ENCODE measurements at places on chromosomes 3 and 15.

DNA sequence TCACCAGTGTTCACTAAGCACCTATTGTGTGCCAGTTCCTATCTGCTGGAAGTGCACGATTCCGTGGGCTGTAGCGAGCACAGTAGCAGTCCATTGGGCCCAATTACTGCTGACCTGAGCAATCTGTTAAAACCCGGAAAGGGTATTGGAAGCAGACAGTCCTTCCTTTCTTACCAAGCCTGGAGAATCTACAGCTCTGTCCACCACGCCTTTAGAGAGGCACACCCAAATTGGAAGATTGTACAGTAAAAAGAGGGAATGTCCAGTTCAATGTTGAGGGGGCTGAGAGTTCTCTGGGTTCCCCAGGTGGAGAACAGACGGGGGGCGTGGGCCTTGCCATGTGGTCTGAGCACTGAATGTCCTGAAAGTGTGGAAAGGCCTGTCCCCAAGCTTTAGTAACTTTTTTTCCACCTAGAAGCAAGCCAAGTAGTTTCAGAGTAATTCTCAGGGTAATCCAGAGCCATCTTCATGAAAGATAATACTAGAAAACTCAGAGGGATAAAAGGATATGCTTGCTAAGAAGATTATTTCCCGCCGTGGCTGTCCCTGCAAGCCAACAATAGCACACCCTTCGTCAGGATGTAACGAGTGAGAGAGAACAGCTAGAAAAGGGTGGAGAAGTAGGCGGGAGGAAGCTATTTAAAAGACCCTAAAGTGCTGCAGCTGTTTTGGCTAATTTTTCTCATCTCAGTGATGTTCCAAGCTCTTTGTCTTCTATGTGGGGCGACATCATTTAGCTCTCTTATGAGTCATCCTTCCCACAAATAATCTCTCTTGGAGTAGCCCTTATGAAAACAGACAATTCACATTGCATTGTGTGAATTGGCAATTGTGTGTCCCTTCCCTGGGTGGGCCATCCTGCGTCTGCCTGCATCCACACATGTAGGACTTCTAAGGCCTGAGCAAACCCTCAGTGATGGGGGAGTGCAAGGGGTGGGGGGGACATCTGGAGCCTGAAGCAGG is 181.0 kb downstream of the ATG7 start:
- DNase-seq, result peak; percentile 92

DNA sequence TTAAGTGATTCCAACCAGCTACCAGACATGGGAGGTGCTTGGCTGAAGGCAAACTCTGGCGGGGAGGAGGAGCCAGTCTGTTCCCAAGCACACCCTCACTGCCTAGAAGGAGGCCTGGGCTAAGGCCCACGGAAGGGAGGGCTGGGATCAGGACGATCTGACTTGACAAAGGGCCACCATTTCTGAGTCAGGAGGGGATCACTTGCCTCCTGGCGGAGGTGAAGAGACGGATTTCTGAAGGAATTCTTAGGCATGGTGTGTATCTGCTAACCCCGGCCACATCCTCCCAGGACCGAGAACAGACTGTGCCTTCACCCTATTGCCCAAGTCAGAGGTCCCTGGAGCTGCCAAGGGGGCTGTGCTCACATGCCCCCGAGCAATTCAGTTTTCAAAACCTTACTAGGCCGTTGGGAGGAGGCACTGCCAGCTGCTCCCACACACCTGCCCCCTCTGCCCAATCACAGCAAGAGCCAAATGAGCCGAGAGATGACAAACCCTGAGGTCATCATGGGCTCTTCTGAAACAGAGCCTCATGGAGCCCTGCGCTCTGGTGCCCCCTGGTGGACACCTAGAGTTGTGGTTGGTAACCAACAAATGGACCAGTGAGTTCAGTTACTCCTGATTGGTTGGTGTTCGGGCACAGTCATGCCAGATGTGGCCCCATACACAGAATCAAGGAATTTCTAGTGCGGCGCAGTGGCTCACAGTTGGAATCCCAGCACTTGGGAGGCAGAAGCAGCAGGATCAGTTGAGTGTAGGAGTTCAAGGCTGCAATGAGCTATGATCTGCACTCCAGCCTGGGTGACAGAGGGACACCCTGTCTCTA is 6.5 kb upstream of the TNK2 start:
- peak; percentile 90 for DNase-seq

GRCh38 chr3:26621176-26621575 is 1.4 kb upstream of the LRRC3B start:
- DNase-seq, result no peak

DNA sequence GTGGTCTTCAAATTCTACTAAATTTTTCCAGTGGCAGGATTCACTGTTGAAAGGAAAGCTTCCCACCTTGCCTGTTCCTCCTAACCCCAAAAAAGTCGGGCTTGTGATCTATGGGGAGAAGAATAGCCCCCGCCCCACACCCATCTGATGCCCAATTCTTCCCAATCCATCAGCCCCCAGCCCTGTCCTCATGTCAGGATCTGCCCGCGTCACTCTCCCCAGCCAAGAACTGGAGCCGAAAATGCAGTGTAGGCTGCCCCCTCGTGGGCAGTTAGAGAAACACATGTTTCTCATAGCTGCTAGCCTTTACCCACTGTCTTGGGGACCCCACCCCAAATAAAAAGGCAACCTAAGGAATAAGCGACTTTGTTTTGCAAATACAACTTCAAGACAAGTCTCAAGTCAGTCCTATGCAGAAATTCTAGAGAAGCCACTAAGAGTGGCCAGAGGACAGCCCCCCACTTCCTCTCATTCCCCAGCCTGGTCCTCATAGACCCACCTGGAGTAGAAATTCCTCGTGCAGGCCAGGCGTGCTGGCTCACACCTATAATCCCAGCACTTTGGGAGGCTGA is 13.0 kb upstream of the CSK start:
- no peak for DNase-seq

DNA sequence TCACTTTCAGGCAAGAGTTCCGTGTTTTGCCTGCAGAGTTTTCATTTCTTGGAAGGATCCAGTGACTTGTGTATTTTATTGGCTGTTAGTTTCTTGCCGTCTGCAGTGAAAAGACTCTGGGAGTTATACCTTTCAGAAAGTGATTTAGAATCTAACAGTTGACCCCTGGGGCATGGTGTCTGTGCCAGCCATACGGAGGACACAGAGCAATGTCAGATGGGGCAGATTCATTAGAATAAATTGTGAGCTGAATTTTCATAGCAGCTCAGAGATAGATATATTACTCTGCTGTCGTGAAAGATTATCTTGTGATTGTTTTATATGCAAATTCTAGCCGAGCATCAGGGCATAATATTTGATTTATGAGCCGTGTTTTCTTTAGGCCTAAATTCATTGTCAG is 131.6 kb downstream of the SV2B start:
- no peak for DNase-seq

DNA sequence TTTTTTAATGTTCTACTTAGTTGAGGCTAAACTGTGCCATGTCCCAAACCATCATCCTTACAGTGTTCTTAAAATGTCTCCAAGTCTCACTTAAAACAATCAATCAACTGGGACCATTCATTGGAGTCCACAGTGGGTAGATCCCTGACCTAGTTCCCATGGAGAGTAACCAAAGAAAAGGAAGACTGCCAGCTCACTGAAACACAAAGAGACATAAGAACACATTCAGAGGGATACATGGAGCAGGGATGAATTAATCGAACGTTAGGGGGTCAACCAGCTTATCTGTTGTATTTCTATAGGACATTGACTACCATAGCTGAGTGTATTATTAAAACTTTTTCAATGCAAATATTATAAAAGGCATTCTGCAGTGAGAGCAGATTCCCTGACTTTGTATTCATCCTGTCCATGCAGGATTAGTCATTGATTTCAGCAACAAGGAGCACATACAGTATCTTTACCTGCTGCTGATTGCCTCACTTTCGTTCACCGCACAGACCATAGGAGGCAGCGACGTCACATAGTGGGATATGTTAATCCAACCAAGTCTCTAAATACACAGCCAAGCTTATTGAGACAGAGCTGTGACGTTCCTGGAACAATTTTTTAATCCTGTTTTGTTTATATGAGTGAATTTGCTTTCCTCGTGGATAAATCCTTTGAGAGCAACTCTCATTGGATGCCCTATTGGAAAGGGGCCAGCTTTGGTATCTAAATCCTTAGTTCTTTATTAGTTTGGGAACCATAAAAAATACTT is 364.9 kb upstream of the RBMS3 start:
- peak; percentile 43 for DNase-seq

DNA sequence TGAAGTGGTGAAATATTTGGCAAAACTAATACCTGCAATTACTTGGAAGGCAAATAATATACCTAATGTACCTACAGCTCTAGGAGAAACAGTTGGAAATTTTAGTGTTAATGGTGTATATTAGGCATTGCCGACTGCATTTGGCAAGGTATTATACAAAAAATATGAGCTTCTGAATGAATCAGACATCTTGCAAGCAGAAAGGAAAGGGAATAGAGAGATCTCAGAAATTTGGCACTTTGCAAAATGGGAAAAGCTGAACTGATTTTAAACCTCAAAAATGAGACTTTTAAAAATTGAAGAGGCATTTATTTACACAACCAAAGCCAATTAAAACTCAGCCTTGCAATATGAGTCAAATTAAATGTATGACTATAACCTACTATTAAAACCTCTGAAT is 40.2 kb upstream of the C15orf61 start:
- DNase-seq, result no peak

DNA sequence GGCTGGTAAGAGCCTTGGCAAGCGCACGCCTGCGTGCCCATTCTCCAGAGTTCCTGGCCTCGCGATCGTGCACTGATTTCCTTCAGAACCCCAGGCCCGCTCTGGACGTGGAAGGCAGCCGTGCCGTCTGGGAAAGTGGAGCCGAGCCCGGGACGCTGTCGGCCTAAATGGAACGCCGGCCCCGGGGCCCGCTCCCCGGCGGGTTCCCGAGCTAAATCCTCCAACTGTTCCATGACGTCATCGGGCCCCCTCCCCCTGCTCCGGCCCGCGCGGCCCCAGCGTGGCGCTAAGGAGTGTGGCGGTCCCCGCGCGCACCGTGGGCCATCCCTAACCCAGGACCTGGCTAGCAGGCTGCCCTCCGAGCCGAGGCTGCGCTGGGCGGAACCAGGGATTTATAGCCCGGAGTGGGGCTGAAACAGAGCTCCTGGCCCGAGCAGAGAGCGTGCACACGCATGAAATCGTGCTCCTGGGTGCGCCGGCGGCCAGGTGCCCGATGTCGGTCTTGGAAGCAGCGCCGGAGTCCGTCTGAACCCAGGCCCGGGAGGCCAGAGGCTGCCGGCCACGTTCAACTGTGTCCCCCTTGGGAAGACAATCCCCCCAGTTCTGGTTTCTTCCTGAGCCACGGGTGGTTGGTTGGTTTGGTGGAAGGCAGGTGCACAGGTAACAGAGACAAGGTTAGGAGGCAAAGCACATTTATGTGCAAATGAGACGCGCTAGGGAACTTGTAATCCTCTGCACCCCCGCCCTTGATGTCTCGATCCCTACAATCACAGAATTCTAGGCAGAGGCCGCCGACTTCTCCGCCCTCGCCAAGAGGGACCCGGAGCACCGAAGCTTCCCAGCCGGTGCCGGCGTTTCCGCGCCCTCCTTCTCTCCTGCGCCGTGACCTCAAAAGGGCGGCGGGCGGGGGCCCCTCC is 84.9 kb upstream of the ETV5 start:
- no peak for DNase-seq

- DNase-seq, result no peak
Observed at GRCh38 chr3:186772701-186773417, 10.5 kb upstream of the EIF4A2 start.

DNA sequence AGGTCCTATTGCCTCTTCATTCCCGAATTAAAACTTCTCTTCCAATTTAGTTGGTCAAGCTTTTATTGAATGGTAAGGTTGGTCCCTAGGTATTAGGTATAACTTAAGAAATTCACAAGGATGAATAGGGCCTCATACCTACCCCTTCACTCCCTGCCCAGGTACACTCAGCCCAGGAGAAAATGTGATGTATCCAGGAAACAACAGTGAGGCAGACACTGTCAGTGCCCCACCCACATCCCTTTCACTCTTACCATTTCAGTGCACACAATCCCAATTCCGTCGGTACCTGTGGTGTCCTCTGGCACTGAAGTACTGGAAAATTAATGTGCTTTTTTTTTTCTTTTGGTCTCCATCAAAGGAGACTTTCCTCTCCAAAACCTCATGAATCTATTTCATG is 10.5 kb upstream of the C3orf49 start:
- no peak for DNase-seq

- DNase-seq, result no peak
Observed at GRCh38 chr15:74449095-74449494, 11.9 kb downstream of the UBL7 start.
